ENCODE measurements at places on chromosomes 2 and 18. TPM values are rescaled to one million over a fixed set of nuclear protein-coding genes. Genes with fewer than 3 reads are reported as not detected.

Gene RUFY4
- not detected for total RNA-seq

Gene PDE11A
- 2.2 TPM for total RNA-seq

Gene TUBA3E
- 69.5 TPM for total RNA-seq

Gene SP100
- 50.9 TPM for total RNA-seq

Gene NDUFS1
- total RNA-seq, result 484 TPM

Gene TMEM163
- 0.38 TPM for total RNA-seq

Gene CYP26B1
- total RNA-seq, result 4.4 TPM

Gene ALPP
- not detected for total RNA-seq

Gene MC2R
- not detected for total RNA-seq

Gene CABLES1
- total RNA-seq, result 3.3 TPM

Gene OR6B2
- not detected for total RNA-seq

Gene MAPRE2
- total RNA-seq, result 101 TPM

Gene ALLC
- not detected for total RNA-seq

Gene KCNIP3
- total RNA-seq, result 8.4 TPM

Gene KCNF1
- not detected for total RNA-seq

Gene C2orf72
- 0.05 TPM for total RNA-seq

Gene NR4A2
- 1.5 TPM for total RNA-seq

Gene UGT1A5
- total RNA-seq, result not detected

Measured in Right ventricle myocardium superior (tissue), 1 donor.